ELR (cell line): ENCODE measurements at places on chromosomes 4 and X.

GRCh38 chr4:62619971-62620370 is 1419.8 kb downstream of the ADGRL3 start:
- DNase-seq, result no peak

GRCh38 chrX:69207216-69207615 is 42.0 kb upstream of the PJA1 start:
- DNase-seq, result no peak

DNA sequence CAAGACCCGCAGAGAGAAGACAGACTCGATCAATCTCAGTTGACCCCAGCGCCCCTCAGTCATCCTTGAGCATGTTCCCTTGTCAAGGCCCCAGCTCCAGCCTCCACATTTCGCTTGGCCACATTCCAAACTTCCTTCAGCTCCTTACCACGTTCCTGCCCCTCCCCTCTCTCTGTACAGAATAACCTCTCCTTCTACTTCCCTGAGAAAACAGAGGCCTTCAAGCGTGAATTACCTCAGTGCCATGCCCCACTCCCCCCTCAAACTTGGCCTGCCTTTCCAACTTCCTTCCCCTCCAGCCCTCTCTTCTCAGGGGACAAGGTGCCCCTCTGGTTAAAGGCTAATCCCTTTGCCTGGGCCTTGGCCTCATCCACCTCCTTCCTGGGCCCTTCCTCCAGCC is 3.2 kb upstream of the RIPPLY1 start:
- DNase-seq, result no peak

- no peak for DNase-seq
Observed at GRCh38 chrX:148593146-148593545, 92.7 kb downstream of the AFF2 start.

GRCh38 chr4:39319676-39320075 is 46.5 kb downstream of the RFC1 start:
- DNase-seq, result peak; percentile 94

DNA sequence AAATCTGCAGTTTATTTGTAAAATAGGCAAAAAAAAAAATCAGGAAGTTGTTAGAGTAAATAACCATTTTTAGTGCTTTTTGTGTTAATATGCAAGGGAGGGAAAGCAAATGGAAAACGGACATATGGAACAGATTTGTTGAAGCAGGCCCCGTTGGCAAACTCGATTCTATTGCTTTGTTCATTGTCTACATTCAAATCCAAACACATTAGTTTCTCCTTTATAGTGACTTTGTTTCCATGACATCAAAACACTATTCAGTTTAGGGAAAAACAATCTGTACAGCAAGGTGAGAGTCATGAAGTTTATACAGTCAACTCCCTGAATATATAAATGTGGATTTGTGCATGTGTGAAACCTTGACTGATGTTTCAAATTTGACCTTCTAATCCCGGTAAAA is 142.2 kb downstream of the FAM47A start:
- DNase-seq, result no peak

DNA sequence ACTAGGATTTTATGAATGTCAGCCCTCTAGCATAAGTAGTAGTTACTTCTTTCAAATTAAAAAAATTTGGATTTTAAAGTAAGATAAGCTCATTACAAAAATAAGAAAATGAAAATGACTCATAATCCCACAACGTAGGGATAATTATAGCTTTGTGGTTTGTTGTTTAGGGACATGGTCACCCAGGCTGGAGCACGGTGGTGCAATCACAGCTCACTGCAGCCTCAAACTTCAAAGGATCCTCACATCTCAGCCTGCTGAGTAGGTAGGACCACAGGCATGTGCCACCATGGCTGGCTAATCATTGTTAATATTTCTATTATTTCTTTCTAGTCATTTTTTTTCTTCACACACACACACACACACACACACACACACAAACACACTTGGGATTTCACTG is 57.6 kb downstream of the PLAC1 start:
- DNase-seq, result peak; percentile 58

DNA sequence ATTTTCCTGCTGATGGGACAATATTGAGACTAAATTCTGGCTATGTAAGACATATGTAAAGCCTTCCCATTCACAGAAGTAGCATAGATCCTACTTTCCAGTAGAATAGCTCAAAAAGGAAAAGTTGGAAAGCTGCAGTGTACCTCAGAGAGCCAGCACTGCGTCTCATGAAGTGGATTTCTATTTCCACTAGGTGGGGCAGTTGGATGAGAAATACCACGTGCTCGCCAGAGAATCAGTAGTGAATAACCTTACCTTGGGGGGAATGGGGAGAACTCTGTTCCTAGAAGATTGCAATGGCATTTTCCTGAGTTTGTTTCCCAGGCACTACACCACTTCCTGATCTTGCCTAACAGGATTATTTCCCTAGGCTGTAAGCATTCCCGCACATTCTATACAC is 907.1 kb downstream of the FSTL5 start:
- DNase-seq, result peak; percentile 43

DNA sequence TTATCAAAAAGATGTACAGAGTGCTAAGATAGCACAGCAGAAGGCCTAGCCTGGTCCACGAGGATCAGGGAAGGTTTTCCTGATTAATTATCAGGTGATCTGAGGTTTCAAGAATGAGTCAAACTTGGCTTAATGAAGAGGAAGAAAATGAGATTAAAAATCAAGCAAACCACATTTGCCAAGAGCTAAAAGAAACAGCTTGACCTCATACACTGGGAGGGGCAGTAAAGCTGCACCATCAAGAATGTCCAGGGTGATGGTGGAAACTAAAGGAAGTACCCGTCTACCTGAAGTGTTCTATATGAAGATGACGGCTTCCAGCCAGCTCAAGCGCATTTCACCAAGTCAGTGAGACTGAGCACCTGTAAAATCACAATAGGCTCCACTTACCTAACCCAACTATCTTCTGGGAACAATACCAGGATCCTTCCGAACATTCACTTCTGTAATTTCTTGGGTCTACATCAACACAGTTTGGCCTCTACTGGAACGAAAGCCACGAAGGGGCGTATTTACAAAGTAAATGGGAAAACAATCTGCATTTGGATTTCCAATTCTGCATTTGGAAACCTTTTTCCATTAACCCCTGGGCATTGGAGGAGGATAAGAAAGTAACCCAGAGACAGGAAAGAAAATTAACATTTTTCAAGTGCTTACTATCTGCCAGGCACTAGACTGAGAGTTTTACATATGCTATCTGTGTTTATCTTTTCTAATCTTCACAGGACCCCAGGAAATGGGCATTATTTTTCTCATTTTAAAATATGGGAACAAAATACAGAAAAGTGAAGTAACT is 114.0 kb upstream of the DCLK2 start:
- DNase-seq, result no peak

- peak; percentile 54 for DNase-seq
Observed at GRCh38 chr4:82801910-82802521, 3.4 kb upstream of the SCD5 start.

GRCh38 chrX:44019911-44020310 is 46.7 kb upstream of the NDP start:
- no peak for DNase-seq

DNA sequence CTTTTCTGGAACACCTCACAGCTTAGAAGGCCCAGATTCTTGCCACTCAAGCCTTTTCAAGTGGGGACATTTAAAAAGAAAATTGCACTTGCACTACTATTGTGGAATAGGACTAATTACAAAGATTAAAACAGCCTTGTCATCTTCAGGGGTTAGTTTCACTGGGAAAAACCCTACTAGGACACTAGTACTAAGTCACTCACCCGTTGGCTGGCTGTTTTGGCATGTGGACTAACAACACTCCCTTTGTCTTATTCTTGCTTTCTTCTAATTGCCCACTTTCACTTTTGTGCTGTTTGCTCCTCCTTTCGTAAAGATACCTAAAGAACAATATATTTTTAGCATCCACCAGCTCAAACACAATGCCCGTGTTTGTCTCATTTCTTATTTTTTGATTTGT is 200.9 kb upstream of the MID1 start:
- DNase-seq, result no peak

DNA sequence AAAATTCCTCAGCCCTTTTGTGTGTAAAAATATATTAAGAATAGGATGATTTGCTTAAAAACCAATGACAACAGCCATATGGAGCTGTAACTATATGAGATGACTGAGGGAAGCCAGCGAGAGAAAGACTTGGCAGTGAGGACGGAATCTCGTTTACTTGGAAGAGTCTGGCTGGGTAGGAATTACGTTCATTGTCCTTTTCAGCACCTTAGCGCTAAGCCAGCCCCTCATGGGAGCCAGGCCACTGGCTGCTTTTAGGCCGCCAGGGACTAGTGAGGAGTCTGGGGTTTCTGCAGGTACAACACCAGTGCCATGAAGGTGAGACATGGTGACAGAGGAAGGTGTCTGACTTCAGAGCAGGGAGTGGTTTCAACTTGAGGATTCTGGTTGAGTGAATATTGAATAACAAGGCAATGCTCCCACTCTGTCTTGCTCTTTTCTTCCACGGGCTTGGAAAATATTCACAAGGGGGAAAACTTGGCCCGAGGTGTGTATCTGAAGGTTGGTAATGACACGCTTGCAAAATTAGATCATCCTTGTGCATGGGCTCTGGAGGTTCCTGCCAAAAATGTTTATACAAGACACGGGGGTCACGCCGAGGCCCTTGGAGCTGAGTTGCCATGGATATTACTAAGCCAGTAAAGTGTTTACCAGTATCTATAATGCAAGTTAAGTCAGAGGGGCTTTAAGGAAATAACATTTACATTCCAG is 17.4 kb downstream of the KLF3 start:
- DNase-seq, result no peak

DNA sequence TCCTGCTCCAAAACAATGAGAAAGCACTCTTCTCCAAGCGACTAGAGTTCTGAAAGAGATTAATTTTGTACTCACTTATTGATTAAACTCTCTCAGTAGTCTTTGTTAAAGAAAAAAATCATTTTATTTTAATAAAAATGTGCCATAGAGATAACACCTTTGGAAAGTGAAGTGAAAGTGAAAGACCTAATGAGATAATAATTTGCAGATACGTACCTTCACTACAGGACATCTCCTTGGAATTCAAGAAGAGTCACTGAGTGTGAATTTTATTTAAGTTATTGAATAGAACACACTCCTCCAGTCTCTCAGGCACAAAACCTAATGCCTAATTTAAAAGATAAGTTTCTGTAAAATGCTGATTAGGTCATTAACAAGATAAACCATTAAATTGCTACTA is 1070.6 kb upstream of the GRID2 start:
- DNase-seq, result no peak

DNA sequence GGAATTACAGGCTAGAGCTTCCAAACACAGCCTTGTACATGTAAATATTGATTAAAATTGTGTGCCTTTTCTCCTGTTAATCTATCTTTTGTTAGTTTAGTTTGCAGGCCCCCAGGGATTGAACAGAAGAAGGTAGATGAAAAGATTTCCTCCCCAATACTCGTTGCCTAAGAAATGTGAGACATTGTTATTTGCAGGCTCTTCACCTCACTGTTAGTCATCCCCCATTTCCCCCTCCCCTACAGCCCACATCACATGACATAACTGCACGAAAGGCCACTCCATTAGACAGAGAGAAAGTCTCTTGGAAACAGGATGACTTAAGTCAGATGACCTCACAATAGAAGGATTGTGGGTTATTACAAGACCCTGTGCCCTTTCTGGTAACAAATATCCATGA is 13.3 kb upstream of the MID1 start:
- DNase-seq, result peak; percentile 91

DNA sequence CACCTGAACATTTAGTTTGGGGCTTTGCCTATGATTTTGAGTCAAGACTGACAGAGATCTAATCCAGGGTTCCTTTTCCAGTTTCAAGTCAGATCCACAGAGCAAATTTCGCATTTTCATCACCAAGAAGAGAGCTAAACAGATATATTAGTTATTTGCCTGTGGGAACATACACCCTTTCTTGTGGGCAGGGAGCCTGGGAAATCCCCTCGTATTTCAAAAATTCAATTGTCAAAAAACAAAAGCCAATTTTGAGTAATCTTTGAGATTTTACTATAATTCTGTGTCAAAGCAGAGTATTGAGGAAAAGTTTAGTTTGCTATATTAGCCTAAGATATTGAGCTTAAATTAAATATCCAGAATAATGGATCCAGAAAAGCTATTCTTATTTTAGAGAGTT is 56.6 kb downstream of the AFM start:
- no peak for DNase-seq

GRCh38 chrX:136847874-136848273 is 32.7 kb downstream of the RBMX start:
- DNase-seq, result no peak

GRCh38 chr4:147078362-147078761 is 132.7 kb upstream of the TTC29 start:
- DNase-seq, result no peak

DNA sequence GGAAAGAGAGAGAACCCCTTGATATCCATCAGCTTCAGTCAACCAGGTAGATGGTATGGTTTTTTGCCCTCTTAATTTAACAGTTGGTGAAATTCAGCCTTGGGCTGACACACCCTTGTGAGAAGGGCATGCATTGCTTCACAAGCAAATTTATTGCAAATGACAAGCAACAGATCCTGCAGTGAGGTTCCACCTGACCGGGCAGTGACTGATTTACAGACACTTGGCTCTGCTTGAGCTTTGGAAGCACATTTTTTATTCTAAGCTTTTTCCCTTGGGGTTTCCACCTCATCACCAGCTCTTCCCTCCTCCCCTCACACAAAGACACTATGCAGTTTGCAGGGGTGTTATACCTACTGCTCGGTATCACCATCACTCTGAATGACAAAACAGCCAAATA is 28.3 kb upstream of the SERTM2 start:
- no peak for DNase-seq
